Calu3 (cell line): ENCODE measurements at places on chromosomes 3 and 15.

DNA sequence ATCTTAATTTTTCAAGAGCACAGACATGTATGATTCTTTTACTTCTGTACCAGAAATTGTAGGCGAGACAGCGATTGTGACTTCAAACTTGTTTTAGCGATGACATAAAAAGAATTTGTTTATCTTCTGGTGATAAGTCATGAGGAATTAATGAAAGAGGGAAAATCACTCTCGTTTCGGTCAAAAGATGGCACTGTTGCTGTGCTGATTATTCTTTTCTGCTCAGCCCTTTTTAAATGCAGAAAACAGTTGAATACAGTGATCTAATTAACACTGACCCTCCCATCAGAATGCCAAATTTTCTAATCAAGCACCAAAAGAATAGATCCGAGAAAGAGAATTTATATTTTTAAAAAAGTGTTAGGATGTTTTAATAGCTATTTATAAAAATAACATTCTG is 52.6 kb downstream of the NSUN3 start:
- DNase-seq = no peak

DNA sequence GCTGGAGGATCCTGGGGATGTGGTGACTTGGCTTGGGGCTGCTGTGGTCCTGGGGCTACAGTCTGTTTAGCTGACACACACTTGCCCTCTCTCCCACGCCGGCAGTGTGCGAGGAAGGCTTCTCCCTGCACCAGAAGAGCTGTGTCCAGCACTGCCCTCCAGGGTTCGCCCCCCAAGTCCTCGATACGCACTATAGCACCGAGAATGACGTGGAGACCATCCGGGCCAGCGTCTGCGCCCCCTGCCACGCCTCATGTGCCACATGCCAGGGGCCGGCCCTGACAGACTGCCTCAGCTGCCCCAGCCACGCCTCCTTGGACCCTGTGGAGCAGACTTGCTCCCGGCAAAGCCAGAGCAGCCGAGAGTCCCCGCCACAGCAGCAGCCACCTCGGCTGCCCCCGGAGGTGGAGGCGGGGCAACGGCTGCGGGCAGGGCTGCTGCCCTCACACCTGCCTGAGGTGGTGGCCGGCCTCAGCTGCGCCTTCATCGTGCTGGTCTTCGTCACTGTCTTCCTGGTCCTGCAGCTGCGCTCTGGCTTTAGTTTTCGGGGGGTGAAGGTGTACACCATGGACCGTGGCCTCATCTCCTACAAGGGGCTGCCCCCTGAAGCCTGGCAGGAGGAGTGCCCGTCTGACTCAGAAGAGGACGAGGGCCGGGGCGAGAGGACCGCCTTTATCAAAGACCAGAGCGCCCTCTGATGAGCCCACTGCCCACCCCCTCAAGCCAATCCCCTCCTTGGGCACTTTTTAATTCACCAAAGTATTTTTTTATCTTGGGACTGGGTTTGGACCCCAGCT is 2.9 kb upstream of the FES start:
- DNase-seq = no peak

GRCh38 chr3:38067508-38068233 is 28.7 kb downstream of the DLEC1 start:
- DNase-seq = no peak

GRCh38 chr15:98369081-98369716 is 279.1 kb upstream of the IGF1R start:
- DNase-seq = no peak

DNA sequence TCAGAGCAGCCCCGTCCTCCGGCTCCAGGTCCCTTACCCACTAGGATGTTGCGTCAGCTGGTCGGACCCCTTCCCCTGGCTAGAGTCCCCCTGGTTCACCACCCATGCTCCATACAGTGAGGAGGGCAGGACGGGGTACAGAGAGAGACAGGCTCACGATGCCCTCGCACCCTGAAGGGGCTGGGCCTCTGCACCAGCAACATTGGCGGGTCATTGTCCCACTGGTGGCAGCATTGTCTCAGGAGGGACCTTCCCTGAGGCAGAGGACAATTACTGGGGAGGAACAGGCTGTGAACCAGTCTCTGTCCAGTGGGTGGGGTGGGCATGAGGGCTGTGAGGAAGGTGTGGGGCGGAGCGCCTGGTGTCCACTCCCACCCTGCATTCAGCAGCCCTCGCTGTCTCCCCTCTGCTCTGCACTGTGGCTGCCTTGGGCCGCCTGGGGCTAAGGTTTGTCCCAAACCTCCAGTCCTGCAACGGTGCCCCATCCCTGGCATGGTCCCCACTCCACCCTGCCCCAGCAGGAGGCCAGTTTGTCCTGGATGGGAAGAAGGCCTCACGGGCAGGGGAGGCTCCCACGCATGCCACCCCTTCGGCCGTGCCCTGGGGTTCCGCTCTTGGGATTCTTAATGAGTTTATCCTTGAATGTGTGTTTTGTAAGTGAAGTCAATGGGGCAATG is 48.0 kb upstream of the KLF13 start:
- DNase-seq = no peak

GRCh38 chr3:106070187-106070586 is 201.4 kb upstream of the CBLB start:
- DNase-seq = no peak

DNA sequence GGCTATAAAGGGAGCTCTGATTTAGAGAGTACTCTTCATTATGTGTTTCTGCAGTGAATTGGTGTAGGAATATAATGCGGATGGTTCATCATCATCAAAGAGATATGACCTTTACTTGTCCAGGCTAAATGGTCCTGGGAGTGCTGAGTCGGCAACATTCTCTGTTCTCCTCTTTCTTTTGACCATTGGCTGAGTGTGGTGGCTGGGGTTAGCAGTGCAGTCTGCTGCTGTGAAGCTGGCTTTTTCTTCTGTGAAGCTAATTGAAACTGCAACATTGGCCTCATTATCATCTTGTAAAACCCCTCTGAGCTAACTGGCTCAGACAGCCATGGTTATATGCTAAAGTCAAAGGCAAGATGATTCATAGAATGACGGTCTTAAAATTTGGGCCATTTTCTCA is 83.8 kb downstream of the THRB start:
- DNase-seq = no peak

- DNase-seq = no peak
These were observed 326.4 kb upstream of the IGF1R start for GRCh38 chr15:98321896-98322295.
